ENCODE measurements at places on chromosomes 4 and X. TPM values are rescaled to one million over a fixed set of nuclear protein-coding genes. Genes with fewer than 3 reads are reported as not detected.

The CDX4 gene
- not detected for polyA plus RNA-seq

The HSPA4L gene
- polyA plus RNA-seq = 4.4 TPM

The MAP7D2 gene
- polyA plus RNA-seq = 0.16 TPM

The RNF128 gene
- 2.6 TPM for polyA plus RNA-seq

The ERAS gene
- 0.05 TPM for polyA plus RNA-seq

The LRCH2 gene
- polyA plus RNA-seq = 0.45 TPM

The NRK gene
- polyA plus RNA-seq = 0.04 TPM

The VCX3A gene
- 0.49 TPM for polyA plus RNA-seq

The IDH3G gene
- 51.9 TPM for polyA plus RNA-seq

The HSD17B13 gene
- 0.08 TPM for polyA plus RNA-seq

The UNC5C gene
- 0.09 TPM for polyA plus RNA-seq

The MAGEA2B gene
- not detected for polyA plus RNA-seq

The ZC4H2 gene
- 2.8 TPM for polyA plus RNA-seq

The NDNF gene
- polyA plus RNA-seq = 1.1 TPM

The PRPS2 gene
- polyA plus RNA-seq = 18.4 TPM

The MAP3K15 gene
- polyA plus RNA-seq = 0.06 TPM

The GABRE gene
- 26.3 TPM for polyA plus RNA-seq

The IQCM gene
- not detected for polyA plus RNA-seq

The SLIT2 gene
- 0.67 TPM for polyA plus RNA-seq

The OPRPN gene
- not detected for polyA plus RNA-seq

The EXOC1 gene
- polyA plus RNA-seq = 28.9 TPM

The DSPP gene
- not detected for polyA plus RNA-seq

The NR0B1 gene
- polyA plus RNA-seq = not detected

The SLC6A14 gene
- polyA plus RNA-seq = 0.92 TPM

The POU3F4 gene
- polyA plus RNA-seq = not detected

The FAM9A gene
- polyA plus RNA-seq = not detected

The NHS gene
- 1.7 TPM for polyA plus RNA-seq

The ITGB1BP2 gene
- polyA plus RNA-seq = 1.3 TPM

The TMEM156 gene
- 0.25 TPM for polyA plus RNA-seq

The SPANXB1 gene
- not detected for polyA plus RNA-seq

The ARMCX2 gene
- 5.9 TPM for polyA plus RNA-seq

The SSX2 gene
- polyA plus RNA-seq = not detected

The KCNE5 gene
- 0.06 TPM for polyA plus RNA-seq

The PRDM8 gene
- 1.2 TPM for polyA plus RNA-seq

The ITM2A gene
- polyA plus RNA-seq = 9.7 TPM

The ZDHHC15 gene
- 0.45 TPM for polyA plus RNA-seq

The SLC25A43 gene
- polyA plus RNA-seq = 34.5 TPM

The HSFX3 gene
- polyA plus RNA-seq = not detected

The SORCS2 gene
- 1.1 TPM for polyA plus RNA-seq

The MAGEC3 gene
- polyA plus RNA-seq = not detected

The CNKSR2 gene
- 0.10 TPM for polyA plus RNA-seq

The GAB3 gene
- 0.57 TPM for polyA plus RNA-seq

The CD40LG gene
- polyA plus RNA-seq = 0.19 TPM

The HS6ST2 gene
- polyA plus RNA-seq = 2.8 TPM

Measured in esophagus (tissue), 2 donors.